GM18507 (cell line): ENCODE measurements at places on chromosomes 5 and 9.

DNA sequence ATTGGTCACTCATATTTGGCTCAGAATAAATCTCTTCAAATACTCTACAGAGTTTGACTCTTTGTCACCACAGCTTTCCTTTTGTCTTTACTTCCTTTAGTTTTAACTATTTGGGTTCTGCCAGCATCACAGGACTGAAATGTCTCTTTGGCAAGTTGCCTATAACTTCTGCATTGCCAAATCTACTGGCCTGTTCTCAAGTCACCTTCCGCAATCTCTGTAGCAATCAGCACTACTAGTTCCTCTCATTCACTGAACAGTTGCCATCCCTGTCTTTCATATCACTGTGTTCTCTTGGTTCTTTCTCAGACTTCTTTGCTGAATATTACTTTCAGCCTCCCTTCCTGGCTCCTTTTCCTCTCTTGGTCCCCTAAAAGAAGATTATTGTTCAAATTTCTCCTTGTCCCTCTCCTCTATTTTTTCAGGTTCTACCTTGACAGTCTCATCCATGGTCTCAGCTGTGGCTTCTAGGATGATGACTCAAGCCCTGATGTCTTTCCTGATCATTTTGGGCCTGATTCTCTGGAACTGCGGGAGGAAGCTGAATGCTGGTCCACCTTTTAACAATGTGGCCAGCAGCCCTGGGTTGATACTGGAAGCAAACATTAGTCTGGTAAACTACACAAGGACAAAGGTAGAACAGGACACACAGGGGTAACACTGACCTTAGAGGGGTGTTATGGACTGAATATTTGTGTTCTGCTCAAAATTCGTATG lies 44.0 kb upstream of the LIFR start:
- no peak for DNase-seq

GRCh38 chr9:129580211-129580915 lies 40.5 kb downstream of the C9orf50 start:
- no peak for DNase-seq

GRCh38 chr9:14354201-14354600 lies 40.3 kb upstream of the NFIB start:
- DNase-seq, result no peak

DNA sequence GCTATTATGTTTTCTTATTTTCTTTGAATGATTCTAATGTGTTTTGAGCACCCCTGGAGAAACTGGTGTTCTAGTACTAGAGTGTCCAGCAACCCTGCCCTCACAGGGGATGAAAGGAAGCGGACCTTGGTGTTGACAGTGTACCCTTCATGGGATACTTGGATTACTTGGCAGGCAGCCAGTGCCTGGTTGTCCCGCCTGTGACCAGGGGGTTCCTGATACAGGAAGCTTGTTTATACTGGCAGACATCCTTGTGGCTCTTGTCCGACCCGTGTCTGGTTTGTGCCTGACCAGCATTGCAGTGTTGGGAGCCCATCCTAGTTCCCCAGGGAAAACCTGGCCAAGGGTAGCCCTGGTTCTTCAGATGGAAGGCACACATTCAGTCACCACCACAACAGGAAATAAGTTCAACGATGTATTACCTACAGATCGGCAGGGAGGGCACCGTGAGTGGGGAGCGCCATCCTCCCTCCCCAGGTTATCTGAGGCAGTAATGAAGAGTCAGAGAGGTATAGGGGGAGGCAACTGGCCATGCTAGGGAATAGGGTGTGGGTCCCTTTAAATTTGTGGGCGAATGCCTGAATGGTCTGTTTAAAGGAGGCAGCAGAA lies 47.3 kb downstream of the CACNA1B start:
- no peak for DNase-seq

DNA sequence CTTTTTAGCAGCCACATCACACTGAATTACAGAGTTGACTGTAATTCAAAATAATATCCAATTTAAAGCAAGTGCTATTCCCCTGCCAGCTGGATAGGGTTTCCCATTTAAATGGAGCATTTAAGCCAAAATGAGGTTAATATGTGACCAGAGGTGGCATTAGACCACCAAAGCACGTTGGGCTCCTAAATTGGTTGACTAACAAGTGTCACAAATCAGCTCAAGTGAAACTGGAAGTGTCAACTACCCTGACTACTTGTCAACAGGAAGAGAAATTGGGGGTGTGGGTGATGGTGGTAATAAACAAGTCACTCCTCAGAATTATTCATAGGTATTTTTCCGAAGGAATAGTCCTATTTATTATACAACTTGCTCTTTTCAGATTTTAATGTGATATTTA lies 609.6 kb upstream of the TLE4 start:
- no peak for DNase-seq

- DNase-seq, result no peak
These were observed 26.5 kb downstream of the ELAVL2 start for GRCh38 chr9:23799521-23799920.

DNA sequence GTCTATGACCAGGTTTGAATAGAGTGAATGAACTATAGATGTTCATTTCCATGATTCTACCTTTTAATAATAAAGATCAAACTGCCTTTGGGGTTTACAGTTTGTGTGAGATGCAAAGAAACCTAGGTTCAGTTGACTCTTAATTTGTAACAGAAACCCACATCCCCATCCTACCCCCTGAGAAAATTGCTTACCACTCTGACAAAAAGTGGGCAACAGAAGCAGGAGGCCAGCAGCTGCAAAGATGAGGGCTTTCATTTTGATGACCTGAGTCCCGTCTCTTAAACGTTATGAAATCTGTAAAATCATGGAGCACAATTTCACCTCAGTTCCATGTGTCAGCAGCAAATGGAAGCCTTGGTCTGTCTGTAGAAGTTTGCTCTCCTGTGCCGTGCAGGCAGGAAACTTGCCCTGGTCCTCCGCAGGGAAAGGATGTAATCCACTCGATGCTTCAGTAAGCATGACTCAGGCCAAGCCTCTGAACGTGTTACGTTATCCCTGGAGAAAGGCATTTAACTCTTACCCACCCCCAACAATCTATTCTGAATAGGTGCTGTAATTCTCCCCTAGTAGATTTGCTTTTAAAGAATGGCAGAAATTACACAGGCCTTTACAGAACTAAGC lies at the start of gene F2RL2:
Gene F2RL2, minus strand, starts transcription at position 431 of the 624 bp plus-strand sequence. Its CDS starts 173 bp downstream, at position 258.
- no peak for DNase-seq

- DNase-seq, result no peak
These were observed 1.5 kb downstream of the RXRA start for GRCh38 chr9:134327671-134328231.

DNA sequence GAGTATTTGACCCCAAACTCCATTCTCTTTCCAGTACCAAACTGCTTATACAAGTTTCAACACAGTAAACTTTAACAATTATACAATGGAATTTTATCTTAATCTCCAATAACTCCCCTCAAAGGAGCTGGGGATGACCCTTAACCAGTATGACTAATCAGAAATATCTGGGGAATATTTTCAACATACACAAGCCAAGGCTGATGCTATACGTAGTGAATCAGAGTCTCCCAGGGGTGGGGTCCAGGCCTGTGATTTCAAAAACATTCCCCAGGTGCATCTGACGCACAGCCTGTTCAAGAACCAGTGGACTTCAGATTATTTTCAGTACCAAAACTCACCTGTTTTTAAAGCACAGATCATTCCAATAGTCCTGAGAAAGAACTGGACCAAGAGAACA lies 11.8 kb upstream of the SEMA5A start:
- no peak for DNase-seq

DNA sequence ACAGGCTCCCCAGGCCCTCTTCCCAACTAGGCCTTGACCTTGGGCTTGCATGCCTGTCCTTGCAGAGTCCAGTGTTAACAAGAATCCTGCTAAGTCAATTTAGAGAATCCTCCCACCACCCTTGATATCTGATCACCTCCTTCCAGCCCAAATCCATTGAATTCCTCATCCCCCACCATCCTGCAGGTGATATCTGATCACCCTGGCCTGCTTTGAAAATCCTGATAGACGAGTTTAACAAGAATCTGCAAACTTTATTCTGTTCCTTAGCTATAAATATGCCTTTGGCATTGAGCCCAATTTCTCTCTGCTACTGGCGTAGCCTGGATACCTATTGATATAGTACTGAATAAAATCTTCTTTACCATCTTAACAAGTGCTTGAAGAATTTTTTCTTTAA lies 125.5 kb downstream of the DIRAS2 start:
- DNase-seq, result no peak

- no peak for DNase-seq
These were observed 627.9 kb downstream of the KCTD16 start for GRCh38 chr5:144798595-144798994.

DNA sequence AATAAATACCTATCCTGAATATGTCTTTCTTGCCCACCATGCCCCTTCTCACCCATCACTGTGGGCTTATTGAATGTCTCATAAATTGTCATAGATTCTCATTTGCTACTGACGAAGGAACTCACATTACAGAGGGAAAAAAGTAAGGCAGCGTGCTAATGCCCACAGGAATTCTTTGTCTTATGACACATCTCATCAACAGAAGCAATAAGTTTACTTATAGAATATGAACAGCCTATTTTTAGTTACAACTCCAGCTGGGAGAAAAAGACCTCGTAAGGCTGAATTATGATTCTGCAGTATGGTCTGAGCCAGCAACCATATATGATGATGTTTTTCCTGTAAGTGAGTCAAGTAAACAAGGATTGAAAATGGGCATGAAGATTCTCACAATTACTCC lies 22.4 kb upstream of the ATG10 start:
- no peak for DNase-seq

GRCh38 chr5:12413585-12413984 lies 509.3 kb upstream of the CTNND2 start:
- DNase-seq, result no peak

DNA sequence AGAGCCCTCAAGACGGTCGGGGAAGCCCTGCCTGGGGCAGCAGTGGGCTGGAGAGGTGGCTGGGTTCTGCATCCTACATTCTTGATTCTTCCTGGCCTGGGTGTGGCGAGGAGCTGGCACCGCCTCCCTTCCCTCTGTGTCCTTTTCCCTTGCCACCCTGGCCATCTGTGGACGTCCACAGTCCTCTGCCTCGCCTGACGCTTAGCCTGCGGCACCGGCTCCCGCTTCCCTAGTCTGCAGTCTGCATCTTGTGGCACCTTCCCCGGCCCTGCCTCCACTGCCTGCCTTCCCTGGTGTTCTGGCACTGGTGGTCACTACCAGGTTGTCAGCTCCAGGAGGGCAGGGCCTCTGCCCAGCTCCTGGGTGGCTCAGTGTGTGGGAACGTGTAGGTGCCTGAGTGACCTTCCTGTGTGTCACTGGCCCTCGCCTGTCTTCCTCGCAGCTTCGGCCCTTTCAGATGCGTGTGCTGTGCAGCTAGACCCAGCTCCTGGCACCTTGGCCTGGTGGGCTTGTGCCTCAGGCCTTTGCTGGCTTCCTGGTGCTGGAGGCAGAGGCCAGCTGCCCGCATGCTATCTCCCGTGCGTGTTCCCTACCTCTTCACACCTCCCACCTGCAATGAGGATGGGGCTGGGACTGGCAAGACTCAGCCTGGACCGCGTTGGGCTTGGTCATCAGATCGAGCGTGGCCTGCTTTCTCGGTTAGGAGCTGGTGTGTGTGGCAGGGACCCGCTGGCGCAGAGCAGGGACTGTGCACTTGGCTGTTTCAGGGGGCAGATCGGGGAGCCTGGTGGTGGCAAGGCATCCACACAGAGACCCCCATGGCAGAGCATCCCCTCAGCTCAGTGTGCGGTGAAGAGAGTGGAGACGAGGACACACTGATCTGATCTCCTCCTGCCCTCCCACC lies 20.9 kb downstream of the TRAF2 start:
- DNase-seq, result no peak

DNA sequence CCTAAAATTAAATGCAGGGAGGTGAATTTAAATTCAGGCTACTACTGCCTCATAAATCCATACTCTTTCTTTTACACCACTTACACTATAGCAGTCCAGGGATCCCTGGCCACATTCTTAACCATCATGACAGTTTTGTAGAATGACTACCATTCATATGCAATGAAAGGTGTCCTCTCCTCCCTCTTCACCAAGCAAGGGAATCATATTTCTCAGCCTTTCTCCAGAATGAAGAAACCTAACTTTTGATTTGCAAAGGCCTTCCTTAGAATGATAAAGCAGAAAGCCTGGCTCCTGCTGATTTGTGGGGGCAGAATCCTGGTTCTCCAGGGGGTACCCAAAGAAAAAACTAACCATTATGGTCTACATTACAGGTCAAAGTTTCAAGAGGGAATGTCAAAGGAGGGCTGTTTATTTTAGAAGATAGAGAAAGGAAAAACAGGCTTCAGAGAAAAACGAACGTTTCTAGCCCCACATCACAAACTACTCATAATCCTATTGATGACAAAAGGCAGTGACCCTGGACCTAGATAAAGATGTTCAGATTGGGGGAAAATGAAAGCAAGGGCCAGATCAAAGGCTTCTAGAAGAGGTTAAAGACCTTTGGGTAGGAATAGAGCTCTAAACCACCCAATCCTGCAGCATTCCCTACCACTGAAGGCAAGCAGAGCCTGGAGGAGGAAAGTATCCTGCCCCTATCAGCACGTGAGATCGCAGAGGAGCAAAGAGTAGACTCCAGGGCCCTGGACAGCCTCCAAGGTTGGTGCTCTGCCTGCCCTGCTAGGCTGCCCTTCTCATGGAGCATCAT lies 11.5 kb downstream of the WNT8A start:
- no peak for DNase-seq

GRCh38 chr9:95027914-95028852 lies 289.3 kb downstream of the FANCC start:
- no peak for DNase-seq

- no peak for DNase-seq
These were observed 5.9 kb upstream of the FOXD1 start for GRCh38 chr5:73454379-73455036.

DNA sequence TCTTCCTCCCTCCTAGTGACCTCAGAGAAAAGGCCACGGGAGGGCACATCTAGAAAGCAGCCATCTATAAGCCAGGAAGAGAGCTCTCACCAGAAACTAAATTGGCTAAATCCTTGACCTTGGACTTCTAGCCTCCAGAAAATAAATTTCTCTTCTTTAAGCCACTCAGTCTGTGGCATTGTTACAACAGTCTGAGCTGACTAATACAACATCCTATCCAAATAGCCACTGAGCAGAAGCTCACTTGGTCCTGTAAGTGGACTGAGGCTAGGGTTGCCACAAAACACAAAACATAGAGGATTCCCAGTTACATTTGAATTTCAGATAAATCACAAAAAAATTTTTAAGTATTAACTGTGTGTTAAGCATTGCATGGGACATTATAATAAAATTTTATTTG lies 383.4 kb downstream of the MLLT3 start:
- DNase-seq, result no peak

GRCh38 chr9:22722492-22722891 lies 275.9 kb downstream of the DMRTA1 start:
- DNase-seq, result no peak

DNA sequence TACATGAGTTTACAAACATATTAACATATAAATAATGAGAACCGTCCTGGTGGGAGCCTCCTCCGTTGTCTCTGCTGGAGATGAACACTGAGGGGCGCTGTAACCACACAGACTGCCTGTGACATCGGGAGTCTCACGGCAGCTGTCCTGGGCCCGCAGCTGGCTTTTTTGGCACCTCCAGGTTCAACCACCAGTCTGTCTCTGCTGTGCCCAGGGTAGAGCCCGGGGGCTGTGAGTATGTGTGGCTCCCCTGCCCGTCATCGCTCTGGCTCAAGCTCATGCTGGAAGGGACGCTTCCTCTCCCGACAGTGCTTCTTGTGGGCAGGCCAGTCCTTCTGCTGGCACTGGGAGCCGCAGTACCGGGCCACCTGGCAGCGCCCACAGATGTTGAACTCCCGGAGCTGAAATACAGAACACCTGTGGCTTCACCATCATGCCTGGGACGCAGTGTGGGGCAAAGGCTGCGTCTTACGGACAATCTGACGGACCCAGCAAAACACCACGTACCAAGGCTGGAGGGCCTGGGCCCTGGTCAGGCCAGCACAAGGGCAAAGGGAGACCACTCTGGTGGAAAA lies 3.6 kb upstream of the DPH7 start:
- no peak for DNase-seq
